ENCODE measurements at places on chromosomes 1 and 21.

GRCh38 chr1:111199881-111200801 lies at the start of gene DENND2D:
Gene DENND2D (minus strand): TSS chr1:111200646. CDS start chr1:111200459, 187 bp downstream.
- DNase-seq = no peak

DNA sequence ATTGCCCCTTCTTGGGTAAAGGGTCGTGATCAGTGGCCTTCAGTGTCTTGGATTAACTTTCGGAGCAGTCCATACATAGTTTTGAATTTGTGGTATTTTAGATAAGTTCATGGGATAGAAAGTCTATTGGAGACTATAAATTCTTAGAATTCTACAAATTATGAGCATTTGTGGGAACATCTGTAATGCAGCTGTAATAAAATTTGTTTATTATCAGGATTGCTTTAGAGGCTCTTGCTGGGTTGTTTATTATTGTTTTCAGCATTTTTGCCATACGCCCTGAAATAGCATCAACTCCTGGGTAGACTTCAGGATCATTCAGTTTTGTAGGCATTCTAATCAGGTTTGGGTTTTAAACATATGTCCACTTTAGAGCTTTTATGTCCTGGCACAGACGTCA lies 16.1 kb downstream of the LAMC1 start:
- DNase-seq = no peak

- no peak for DNase-seq
Observed at GRCh38 chr1:44660176-44660575, 14.1 kb downstream of the TMEM53 start.

- DNase-seq = no peak
Observed at GRCh38 chr1:18668750-18669404, 38.2 kb downstream of the PAX7 start.

DNA sequence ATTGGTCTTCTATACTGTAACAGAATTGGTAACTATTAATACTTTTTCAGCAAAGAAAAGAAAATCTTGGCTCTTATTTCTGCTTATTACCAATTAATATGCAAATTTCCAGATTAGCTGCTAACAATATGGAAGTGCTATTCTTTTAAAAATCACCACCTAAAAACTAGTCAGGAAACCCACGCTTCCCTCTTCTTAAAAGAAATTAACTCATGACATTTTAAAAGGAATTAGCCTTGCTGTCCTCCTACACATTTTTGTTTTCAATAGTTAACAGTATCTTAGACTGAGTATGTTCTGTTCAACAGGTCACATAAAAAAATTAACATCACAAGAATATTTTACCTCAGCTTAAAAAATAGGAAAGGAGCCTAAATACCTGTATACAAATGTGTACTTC lies 27.3 kb downstream of the ABL2 start:
- DNase-seq = no peak

DNA sequence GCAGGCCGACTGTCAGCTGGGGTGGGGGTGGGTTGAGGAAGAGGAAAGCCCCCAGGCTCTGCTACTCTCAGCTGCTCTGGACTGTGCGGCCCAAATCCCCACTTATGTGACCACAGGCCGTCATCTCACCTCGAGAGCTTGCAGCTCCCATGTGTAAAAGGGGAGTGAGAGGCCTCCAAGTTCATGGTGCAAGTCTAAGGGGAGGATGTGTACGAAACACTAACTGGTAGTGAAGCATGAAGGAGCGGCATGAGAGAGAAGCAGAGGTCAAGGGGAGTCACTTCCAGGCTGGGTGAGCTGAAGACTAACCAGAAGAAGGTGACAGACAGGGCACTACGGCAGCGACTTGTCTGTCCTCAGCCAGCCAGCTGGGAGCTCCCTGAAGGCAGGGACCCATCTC lies 43.8 kb downstream of the GLIS1 start:
- no peak for DNase-seq

Measured in kidney epithelial cell (primary cell).